Amniotic epithelial cell (primary cell): ENCODE measurements at places on chromosomes 3 and 15.

- no peak for DNase-seq
Measured at GRCh38 chr3:50850639-50851511, 176.1 kb downstream of the DOCK3 start.

- peak; percentile 29 for DNase-seq
Measured at GRCh38 chr3:106714400-106714799, 662.8 kb upstream of the CCDC54 start.

DNA sequence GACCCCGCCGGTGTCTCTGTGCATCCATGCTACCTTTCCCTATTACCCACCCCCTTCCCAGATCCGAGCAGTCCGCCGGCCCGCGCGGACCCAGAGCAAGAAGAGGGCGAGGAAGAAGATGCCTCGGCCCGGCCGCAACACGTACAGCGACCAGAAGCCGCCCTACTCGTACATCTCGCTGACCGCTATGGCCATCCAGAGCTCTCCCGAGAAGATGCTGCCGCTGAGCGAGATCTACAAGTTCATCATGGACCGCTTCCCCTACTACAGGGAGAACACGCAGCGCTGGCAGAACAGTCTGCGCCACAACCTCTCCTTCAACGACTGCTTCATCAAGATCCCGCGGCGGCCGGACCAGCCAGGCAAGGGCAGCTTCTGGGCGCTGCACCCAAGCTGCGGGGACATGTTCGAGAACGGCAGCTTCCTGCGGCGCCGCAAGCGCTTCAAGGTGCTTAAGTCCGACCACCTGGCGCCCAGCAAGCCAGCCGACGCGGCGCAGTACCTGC lies 788 bp downstream of the FOXB1 start:
- DNase-seq: no peak

GRCh38 chr3:195008816-195009215 lies 262.1 kb downstream of the XXYLT1 start:
- DNase-seq: no peak

DNA sequence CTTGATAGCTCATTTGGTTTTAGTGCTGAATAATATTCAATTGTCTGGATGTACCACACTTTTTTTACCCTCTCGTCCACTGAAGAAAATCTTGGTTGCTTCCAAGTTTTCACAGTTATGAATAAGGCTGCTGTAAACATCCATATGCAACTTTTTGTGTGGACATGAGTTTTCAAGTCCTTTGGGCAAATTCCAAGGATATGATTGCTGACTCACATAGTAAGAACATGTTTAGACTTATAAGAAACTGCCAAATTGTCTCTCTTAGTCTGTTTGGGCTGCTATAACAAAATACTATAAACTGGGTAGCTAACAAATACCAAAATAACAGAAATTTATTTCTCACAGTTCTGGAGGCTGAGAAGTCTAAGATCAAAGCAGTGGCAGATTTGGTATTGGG lies 59.5 kb upstream of the TNFSF10 start:
- peak; percentile 61 for DNase-seq

DNA sequence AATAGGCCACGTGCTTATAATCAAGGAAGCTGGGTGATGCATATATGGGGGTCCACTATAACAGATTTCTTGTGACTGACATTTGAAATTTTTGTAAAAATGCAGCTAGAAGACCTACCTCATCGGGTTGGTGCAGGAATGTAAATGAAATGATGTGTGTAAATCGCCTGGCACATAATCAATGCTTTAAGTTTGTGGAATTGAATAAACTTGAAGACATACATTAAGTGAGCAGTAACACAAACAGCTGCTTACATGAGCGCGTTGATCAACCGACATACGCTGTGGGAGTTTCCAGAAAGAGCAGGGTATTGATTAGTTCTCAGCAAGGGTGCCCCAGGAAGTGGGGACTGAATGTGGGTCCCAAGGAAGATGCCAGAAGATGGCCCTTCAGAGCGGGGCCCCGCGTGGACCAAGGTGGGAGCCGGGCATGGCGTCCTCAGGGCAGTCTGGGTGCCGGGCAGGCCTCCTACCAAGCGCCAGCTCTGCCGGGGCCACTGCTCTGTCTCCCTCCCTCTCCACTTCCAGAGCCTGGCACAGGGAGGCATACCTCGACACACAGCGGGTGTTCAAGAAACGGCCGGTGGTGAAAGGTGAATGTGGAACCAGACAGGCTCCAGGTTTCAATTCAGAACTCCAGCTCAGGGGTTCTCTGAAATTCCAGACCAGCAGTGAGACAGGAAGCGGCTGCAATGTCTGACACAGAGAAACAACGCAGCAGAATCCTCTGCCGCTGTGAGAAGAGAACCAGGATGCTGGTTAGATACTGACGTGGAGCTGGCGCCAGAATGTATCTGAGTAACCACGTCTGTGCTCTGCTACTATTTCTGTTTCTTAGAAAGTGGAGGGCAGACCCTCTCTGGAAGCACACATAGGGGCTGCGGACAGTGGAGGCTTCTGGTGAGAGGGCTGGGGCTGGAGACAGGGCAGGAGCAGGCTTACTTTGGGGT lies 12.6 kb downstream of the BFSP2 start:
- DNase-seq: peak; percentile 60

GRCh38 chr3:129116482-129116946 lies 5.1 kb downstream of the RAB43 start:
- DNase-seq: no peak

DNA sequence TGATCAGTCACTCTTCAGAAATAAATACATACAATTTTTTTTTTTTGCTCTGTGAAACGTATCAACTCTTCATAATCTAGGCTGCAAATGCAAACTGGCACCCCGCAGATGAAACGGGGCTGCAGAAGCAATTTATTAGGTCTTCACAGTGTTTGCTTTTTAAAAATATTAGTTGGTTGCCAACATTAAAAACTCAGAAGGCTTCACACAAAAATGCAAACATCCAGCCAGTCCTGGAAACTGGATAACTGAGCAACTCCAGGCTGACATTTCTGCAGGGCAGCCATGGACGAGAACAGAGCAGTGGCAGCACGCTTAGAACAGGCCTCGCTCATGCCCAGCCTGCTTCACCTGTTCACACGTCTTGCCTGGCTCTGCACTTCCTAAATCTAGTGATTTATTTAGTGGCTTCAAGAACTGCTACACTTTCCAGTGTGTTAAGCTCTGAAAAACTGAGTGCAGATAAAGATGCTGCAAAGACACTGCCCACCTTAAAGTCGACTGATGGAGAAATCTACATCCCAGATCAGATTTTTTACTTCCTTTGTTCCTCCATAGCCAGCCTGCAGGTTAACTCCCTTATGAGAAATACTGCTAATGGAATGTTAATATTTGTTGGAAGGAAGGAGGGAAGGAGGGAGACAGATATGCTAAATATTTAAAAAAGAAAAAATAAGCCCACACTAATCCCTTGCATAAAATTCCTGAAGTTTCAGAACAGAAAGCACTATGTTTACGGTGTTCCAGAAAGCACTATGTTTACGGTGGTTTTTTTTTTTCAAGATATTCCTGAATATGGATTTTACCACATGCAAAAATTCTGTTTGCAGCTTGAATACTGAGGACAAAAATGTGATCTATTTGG lies 53.6 kb downstream of the SETMAR start:
- DNase-seq: peak; percentile 61
